ENCODE measurements at places on chromosomes 12 and 14.
A peak's percentile ranks its signal among the peaks of the same experiment; 100 is the strongest.

DNA sequence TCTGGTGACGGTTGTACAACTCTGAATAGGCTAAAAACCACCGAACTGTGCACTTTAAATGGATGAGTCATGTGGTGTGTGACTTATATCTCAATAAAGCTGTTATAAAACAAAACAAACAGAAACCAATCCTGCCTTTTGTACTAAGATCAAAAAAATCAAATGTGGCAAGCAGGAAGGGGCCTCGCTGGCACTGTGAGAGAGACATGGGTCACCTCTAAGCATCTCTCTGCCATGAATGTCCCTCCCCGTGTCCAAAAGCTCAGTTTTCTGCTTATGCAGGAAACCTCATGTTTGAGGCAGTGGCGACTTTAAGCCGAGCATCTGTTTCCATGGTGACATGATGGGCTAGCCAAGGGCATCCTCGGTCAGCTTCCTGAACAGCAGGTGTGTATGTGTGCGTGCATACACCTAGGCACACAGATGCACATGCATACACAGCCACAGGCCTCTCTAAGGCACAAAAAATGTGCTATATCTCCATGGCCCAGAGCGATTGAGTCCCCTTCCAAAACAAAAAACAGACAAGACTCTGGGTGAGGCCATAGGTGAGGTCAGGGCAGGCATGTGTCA lies 44.4 kb downstream of the ARL6IP4 start:
- peak; percentile 18 for DNase-seq

- no peak for DNase-seq
Observed at GRCh38 chr14:96393071-96393691, 1.3 kb downstream of the AK7 start.

- no peak for DNase-seq
Observed at GRCh38 chr12:89206390-89206789, 145.9 kb downstream of the DUSP6 start.

DNA sequence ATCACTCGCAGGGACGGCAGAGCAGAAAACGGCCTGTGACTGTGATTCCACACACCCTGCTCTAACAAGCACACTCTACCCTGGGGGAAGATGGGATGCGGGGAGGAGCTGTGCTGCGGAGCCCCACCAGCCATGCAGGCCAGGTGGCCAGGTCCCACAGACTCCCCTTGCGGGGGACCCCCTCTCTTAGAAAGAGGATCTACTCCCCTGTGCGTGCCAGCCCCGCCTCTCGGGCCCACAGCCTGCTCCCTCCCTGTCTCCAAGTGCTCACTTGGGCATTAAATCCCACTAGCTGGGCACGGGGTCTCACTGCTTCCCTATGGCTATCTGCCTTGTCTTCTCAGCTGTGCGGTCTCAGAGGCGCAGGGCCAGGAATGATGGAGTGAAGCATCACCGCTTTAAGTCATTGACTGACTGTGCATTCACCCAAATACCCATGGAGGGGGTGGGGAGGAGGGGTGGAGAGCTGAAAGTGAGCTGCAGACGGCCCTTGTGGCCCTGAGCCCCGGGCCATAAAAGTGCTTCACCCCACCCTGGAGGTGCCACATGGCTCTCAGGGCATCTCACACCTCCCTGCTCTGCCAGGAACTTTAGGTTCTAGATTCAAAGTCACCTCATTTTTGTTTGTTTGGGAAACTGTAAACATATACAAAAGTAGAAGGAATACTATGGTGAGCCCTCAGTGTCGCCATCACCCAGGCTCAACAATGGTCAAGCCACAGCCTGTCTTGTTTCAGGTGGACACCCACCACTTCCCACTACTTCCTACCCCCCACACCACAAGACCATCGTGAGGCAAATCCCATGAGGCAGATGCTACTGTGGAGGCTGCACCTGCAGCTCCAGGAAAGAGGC lies 9.4 kb downstream of the STX2 start:
- DNase-seq = no peak

GRCh38 chr12:42552822-42553221 lies 36.7 kb downstream of the PRICKLE1 start:
- no peak for DNase-seq

DNA sequence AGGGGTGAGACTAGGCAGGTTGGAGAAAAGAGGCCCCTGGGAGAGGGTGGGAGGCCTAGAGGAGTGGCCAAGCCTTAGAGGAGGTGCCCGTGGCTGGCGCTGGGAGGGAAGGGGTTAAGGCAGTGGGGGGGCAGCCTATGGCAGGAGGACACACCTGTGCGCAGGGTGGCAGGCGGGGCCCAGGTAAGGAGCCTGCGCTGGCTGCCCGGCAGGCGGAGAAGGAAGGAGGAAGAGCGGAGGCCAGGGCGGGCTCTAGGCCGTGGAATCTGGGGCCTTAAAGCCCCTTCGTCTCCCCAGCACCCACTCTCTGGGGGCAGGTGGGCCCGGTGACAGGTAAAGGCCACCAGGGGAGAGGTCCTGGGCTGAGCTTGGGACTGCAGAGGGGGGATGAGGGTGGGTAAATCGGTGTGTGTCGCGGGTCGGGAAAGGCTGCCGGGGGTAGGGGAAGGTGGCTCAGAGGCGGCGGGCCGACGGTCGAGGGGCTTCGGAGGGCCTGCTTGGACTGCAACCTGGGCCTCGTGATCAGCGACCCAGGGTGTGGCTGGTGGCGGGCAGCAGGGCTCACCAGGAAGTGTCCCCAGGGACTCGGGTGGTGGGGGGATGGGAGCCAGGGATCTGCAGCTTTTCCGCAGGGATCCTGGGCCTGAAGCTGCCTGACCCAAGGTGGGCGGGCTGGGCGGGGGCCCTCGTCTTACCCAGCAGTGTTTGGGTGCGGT lies 7.3 kb downstream of the PHB2 start:
- peak; percentile 20 for DNase-seq

- DNase-seq = no peak
Observed at GRCh38 chr12:116332705-116333380, 55.4 kb upstream of the MED13L start.

- DNase-seq = no peak
Observed at GRCh38 chr12:50066402-50066801, 9.0 kb downstream of the ASIC1 start.

All from activated naive CD8-positive, alpha-beta T cell treated with anti-CD3 and anti-CD28 coated beads, Interleukin-2, amount 50 U/mL, for 24 hours (primary cell).